ENCODE measurements at places on chromosomes 2 and 18. TPM values are rescaled to one million over a fixed set of nuclear protein-coding genes. Genes with fewer than 3 reads are reported as not detected.

- H3K4me3 ChIP-seq: no peak overlapping the region
- no peak overlapping the region for H3K27ac ChIP-seq
- H3K27me3 ChIP-seq: no peaks in the 10 kb centered on the region
Observed at GRCh38 chr18:77360315-77361190, 110.9 kb downstream of the GALR1 start.

DNA sequence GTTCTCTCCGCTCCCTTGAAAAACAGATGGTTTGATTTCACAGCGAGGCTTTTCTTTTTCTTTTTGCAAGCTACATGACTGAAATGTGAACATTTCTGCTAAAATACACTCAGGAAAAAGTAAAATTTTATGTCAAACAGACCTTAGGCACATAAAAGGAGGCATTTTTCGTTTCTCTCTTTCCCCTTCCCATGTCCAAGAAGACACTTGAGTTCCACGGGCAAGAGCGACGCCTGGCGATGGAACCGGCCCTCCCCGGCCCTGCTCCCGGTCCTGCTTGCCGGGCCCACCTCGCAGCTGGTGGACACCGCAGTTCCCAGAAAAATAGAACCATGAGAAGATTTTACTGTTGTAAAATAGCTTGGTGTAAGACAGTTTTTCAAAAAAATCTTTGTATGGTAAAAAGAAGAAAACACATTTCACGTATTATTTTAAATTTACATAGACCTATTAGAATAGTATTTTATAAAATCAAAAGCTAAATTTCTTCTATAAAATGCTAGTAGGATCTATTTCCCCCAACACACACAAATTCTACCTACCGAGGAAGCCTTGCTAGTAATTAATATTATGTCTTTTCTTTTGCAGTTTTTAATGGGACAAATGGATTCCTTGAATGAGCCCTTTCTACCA is 2.3 kb upstream of the ALKAL2 start:
- DNase-seq: peak; percentile 85
- H3K27me3 ChIP-seq: peaks cover 4% of the 10 kb centered on the region
- H3K36me3 ChIP-seq: no peaks in the 10 kb centered on the region
- H3K27ac ChIP-seq: no peak overlapping the region

GRCh38 chr18:58496231-58496630 is 132.7 kb downstream of the ALPK2 start:
- H3K27ac ChIP-seq: no peak overlapping the region
- no peaks in the 10 kb centered on the region for H3K4me1 ChIP-seq
- no peaks in the 10 kb centered on the region for H3K27me3 ChIP-seq
- H3K36me3 ChIP-seq: no peaks in the 10 kb centered on the region
- DNase-seq: no peak
- H3K4me3 ChIP-seq: no peak overlapping the region

EEF1B2 gene
- 396 TPM for total RNA-seq

SCN7A gene
- total RNA-seq: 24.6 TPM

- no peaks in the 10 kb centered on the region for H3K27me3 ChIP-seq
- peaks cover 12% of the 10 kb centered on the region for H3K4me1 ChIP-seq
Observed at GRCh38 chr2:128343459-128343858, 24.8 kb upstream of the HS6ST1 start.

CD207 gene
- total RNA-seq: 0.73 TPM

DNA sequence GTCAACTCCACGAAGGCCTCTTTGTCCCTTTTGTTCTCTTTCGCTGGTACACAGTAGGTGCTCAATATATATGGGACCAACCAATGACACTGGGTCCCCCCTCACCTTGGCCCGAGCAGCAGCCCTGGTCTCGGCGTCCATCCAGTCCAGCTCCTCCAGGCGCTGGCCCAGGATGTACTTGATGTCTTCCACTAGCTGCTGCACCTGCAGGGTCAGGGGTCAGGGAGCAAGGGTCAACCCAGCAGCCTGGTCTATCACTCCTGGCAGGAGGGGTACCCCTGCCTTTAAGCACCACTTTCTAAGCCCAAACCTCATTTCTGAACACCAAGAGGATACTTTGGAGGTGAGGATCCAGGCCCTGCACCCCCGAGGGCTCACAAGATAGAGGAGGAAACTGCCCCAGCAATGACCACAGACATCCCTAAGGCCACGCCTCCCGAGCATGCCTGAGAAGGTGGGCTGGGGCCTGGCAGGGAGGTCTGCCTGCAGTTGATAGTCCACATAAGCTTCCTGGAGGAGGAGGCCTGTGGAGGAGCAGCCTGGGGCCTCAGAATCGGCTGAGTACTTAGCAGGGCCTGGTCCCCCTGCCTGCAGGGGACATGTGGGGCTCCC is 4.2 kb downstream of the ECEL1 start:
- peaks cover 22% of the 10 kb centered on the region for H3K4me1 ChIP-seq
- H3K27me3 ChIP-seq: peaks cover 40% of the 10 kb centered on the region
- no peaks in the 10 kb centered on the region for H3K36me3 ChIP-seq
- DNase-seq: no peak
- no peak overlapping the region for H3K4me3 ChIP-seq

GRCh38 chr18:78526275-78526674 is 453.3 kb upstream of the SALL3 start:
- H3K4me1 ChIP-seq: no peaks in the 10 kb centered on the region
- H3K27me3 ChIP-seq: no peaks in the 10 kb centered on the region
- H3K4me3 ChIP-seq: no peak overlapping the region
- no peaks in the 10 kb centered on the region for H3K36me3 ChIP-seq

DNA sequence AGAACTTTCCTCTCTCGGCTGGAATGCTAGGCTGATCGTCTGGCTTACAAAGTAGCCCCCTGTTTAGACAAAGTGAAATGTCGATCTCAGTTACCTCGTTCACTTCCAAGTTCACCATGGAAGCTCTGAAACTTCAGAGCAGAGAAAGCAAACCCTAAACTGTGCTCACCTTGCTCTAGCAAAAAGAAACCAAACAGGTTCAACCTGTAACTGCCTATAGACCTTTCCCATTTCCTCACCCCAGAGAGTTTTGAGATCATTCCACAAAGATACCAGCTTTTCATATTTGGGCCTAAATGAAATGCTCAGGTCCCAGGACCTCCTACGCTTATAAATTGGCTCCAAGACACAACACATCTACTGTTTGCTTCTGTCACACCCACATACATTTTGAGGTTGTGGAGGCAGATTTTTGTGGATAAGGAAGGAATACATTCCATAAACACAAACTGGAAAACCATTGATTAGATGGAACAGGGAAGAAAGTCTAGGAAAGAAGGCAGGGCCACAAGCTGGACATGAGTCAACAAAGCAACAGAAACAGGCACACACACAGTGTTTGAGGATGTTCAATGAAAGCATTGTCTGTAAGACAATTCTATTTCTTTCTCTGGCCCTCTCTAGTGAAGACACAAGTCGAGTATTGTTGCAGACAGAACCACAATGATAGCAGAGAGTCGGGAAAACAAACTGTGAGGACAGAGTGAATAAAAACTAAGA is 52.8 kb upstream of the TGIF1 start:
- no peaks in the 10 kb centered on the region for H3K27me3 ChIP-seq
- no peaks in the 10 kb centered on the region for H3K36me3 ChIP-seq
- H3K27ac ChIP-seq: no peak overlapping the region
- no peak for DNase-seq

DNA sequence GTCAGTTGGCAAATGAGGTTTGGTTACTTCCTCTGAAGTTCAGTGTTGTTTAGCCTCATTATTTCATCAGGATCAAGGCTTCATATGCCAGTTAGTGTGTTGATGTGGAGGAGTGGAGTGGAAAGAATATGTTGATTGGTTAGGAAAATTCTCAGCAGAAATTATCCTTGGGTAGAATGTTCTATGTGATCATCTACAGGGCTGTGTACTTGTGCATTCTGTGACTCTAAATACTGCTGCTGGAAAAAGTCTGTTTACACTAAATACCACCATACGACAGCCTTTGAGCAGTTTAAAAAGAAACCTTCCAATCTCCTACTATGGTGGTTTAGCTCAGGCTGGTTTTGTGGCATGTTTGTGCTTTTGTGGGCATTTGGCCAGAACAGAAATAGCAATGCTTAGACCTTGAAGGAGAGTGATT is 25.8 kb downstream of the CAB39 start:
- H3K4me3 ChIP-seq: no peak overlapping the region
- peak overlapping the region; percentile 63 for H3K27ac ChIP-seq
- H3K27me3 ChIP-seq: no peaks in the 10 kb centered on the region
- peaks cover 24% of the 10 kb centered on the region for H3K4me1 ChIP-seq

DNA sequence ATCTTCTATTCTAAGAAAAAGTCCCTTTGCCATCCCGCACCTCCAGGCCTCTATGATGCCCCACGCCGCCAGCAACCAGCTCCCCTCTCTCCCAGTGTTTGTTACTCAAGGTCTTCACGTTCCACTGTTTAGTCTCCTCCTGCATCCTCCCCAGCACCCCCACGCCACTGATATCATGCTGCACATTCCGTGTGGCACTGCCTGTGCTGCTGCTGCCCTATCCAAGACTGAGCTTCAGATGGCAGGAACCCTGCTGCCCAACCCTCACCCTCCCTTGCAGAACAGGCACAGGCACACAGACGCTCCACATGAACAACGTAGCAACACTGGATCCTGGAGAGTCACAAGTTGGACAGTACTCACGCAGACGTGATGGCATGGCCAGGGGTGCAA is 35.3 kb downstream of the MYO5B start:
- no peaks in the 10 kb centered on the region for H3K4me1 ChIP-seq
- H3K4me3 ChIP-seq: no peak overlapping the region
- no peaks in the 10 kb centered on the region for H3K27me3 ChIP-seq
- no peak overlapping the region for H3K27ac ChIP-seq
- no peaks in the 10 kb centered on the region for H3K36me3 ChIP-seq
- no peak for DNase-seq

CROCC2 gene
- total RNA-seq: 0.32 TPM

TMEM178A gene
- 1.4 TPM for total RNA-seq

GRCh38 chr2:18752022-18752493 is 162.7 kb upstream of the NT5C1B start:
- H3K4me3 ChIP-seq: no peak overlapping the region
- H3K36me3 ChIP-seq: no peaks in the 10 kb centered on the region
- DNase-seq: peak; percentile 64
- H3K27ac ChIP-seq: peak overlapping the region; percentile 13

DNA sequence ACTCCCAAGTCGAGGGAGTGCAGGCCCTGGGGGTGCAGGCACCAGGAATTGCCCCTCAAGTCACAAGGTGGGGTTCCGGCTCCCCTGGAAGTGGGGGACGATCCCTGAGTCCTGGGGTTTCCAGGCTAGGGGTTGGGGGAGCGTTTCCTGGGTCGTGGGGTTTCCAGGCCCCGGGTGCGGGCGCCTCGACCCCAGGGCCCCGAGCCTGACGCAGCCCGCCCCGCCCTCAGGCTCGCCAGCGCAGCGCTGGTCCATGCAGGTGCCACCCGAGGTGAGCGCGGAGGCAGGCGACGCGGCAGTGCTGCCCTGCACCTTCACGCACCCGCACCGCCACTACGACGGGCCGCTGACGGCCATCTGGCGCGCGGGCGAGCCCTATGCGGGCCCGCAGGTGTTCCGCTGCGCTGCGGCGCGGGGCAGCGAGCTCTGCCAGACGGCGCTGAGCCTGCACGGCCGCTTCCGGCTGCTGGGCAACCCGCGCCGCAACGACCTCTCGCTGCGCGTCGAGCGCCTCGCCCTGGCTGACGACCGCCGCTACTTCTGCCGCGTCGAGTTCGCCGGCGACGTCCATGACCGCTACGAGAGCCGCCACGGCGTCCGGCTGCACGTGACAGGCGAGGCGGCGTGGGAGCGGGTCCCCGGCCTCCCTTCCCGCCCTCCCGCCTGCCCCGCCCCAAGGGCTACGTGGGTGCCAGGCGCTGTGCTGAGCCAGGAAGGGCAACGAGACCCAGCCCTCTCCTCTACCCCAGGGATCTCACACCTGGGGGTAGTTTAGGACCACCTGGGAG is 12.0 kb downstream of the SIGLEC15 start:
- no peak for DNase-seq
- H3K27ac ChIP-seq: no peak overlapping the region
- no peaks in the 10 kb centered on the region for H3K36me3 ChIP-seq
- peak overlapping the region; percentile 16 for H3K4me3 ChIP-seq
- peaks cover 25% of the 10 kb centered on the region for H3K4me1 ChIP-seq

DNA sequence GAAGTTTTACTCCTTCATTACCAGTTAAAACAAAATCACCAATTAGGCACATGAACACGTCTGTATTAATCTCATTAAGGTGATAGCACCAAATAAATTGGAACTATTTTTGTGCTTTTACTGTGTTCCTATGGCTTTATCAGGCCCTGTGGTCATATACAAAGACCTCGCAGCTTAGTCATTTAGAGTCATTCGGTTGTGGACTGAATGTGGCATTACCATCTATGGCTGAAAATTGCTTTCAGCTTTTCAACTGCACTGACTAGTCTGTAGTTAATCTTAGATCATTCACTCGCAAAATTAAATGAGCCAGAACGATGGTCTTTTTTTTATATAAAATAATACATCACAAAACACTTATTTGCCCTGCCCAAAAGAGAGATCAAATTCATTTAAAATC is 601.7 kb downstream of the NR4A2 start:
- no peaks in the 10 kb centered on the region for H3K27me3 ChIP-seq
- no peaks in the 10 kb centered on the region for H3K4me1 ChIP-seq
- H3K27ac ChIP-seq: no peak overlapping the region
- H3K4me3 ChIP-seq: no peak overlapping the region

DNA sequence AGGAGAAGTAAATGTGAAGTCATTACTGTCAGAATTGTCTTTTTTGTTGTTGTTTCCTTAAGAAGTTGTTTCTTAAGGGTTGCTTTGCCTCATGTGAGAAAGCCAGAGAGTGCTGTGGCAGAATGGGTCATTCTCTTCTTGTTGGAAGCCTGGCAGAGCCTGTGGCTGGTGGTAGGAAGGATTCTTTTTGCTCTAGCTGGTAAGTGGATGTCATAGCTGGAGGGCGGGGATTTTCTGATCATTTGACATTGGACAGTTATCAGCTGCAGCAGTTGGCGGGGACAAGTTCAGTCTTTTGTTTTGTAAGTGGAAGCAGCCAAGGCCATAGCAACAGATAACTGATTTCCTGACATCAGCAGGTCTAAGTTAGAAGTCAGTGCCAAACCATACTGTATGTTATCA is 5.5 kb upstream of the RMDN2 start:
- H3K36me3 ChIP-seq: no peaks in the 10 kb centered on the region
- no peak overlapping the region for H3K4me3 ChIP-seq
- peaks cover 4% of the 10 kb centered on the region for H3K4me1 ChIP-seq
- H3K27me3 ChIP-seq: no peaks in the 10 kb centered on the region
- no peak for DNase-seq
- H3K27ac ChIP-seq: peak overlapping the region; percentile 28

Data from left lung (tissue), 14 donors.